Activated effector memory CD4-positive, alpha-beta T cell treated with anti-CD3 and anti-CD28 coated beads, Interleukin-2, amount 50 U/mL, for 16 hours (primary cell): ENCODE measurements at places on chromosomes 5 and 9.

- DNase-seq, result no peak
Measured at GRCh38 chr9:11352612-11353011, 739.8 kb upstream of the PTPRD start.

DNA sequence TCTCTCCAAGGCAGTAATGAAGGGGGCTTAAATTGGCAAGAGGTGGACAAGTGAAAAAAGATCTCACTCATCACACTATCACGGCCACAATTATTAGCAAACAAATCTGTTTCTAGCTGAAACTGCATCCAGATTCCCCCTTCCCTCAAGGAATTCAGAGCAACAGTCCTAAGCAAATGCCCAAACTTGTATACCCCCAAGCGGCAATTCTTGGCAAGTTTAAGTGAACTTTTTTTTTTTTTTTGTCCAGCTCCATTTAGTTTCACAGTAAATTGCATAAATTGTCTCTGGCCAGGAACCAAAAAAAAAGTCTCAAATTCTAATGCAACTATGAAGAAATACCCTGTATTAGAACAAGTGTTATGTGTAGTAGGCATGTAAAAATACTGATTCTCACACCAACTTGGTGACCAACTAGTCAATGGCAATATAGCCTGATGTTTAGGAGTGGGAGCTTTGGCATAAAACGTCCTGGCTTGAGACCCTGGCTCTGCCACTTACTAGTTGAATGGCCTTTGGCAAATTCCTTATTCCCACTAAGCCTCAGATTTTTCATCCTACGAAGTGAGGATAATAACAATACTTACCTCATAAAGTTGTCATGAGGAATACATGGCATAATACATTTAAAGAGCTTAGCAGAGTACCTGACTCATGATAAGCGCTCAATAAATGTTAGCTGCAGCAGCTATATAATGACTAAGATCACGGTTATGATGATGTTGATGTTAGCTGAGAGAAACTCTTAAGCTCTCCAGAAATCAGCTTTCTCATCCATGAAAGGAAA, 193.2 kb downstream of the ADAMTSL1 start:
- DNase-seq, result no peak

- no peak for DNase-seq
Measured at GRCh38 chr9:37433867-37434371, 11.4 kb downstream of the GRHPR start.

- DNase-seq, result no peak
Measured at GRCh38 chr5:178368716-178369300, 136.2 kb upstream of the PHYKPL start.

DNA sequence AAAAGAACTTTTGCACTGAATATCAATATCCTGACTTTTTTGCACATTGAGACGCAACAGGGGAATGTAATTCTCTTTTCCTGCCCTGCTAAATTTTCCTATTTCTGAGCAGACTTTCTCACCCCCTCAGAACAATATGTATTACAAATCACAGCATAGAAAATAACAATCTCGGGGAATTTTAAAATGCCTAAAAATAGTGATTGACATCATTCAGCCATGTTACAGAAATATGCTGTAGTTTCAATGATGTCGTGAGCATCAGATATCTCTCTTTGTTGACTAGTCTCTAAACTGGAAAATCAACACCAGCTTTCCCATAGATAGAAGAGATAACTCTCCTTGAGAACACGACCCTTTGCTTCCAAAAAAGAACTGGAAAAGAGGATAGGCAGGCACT, 166.7 kb downstream of the ZDHHC21 start:
- DNase-seq, result no peak

DNA sequence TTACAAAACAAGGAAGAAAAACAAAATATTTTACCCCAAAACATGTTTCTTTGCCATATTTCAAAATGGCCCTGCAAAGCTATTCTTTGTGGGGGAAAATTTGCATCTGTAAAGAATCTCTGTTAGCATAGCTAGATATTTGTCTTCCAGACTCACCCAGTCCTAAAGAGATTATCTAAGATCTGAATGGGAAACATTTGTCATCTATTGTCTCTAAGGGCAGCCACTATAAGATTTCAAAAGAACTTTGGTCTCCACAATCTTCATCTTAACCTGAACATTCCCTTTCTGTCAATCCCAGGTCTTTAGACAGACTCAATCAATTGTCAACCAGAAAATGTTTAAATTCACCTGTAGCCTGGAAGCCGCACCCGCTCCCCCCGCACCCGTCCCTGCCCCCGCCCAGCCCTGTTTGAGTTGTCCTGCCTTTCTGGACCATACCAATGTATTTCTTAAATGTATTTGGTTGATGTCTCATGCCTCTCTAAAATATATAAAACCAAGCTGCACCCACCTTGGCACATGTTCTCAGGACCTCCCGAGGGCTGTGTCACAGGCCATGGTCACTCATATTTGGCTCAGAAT, 330.6 kb downstream of the RAB3C start:
- no peak for DNase-seq

GRCh38 chr5:84343171-84343570, 41.5 kb downstream of the EDIL3 start:
- no peak for DNase-seq

GRCh38 chr5:8396756-8397155, 527.8 kb downstream of the MTRR start:
- DNase-seq, result no peak

DNA sequence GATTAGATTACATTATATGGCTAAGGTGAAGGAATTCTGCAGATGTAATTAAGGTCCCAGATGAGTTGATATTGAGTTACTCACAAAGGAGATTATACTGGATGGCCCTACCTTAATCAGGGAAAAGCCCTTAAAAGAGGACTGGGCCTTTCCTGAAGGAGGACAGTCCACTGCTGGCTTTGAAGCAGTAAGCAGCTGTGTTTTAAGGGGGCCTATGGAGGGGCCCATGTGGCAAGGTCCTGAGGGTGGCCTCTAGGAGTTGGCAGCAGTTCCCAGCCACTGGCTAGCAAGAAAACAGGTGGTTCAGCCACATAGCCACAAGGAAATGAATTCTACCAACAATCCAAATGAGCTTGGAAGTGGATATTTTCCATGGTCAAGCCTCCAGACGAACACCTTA, 36.4 kb upstream of the GDNF start:
- no peak for DNase-seq

- no peak for DNase-seq
Measured at GRCh38 chr5:134435560-134435959, 23.9 kb upstream of the CDKN2AIPNL start.

DNA sequence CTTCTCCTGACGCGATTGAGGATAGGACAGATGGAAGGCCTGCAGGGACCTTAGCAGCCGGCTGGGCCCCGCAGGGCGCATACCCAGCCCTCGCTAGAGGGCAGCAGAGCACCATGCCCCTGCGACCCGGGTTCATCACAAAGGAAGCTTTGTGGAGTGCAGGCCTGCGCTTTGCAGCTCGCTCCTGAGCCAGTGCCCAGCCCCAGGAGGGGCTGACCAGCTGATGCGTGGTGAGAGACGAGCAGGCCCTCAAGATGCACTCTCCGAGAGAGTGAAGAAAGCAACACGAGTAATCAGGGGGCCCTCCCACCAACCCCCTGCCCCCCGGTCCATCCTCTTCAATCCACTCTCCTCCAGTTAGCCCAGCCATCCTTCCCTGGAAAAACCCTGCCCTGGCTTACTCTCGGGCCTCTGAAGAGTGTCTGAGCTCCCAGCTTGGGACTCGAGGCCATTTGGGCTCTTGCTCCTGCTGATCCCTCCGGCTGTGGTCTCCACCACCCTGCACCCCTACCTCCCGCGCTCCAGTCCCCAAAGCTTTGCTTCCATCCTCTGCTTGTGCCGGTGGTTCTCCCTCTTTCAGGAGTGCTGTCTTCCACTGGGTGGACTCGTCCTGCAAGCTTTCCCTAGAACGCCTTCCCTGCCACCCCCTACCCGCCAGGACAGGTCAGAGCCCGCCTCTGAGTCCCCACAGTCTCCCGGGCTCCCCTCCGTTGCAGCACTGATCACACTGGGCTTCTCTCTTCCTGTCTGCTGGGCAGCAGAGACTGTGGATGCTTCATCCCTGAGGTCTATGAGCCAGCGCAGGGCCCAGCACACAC, 9.1 kb upstream of the KIF12 start:
- DNase-seq, result peak; percentile 79

DNA sequence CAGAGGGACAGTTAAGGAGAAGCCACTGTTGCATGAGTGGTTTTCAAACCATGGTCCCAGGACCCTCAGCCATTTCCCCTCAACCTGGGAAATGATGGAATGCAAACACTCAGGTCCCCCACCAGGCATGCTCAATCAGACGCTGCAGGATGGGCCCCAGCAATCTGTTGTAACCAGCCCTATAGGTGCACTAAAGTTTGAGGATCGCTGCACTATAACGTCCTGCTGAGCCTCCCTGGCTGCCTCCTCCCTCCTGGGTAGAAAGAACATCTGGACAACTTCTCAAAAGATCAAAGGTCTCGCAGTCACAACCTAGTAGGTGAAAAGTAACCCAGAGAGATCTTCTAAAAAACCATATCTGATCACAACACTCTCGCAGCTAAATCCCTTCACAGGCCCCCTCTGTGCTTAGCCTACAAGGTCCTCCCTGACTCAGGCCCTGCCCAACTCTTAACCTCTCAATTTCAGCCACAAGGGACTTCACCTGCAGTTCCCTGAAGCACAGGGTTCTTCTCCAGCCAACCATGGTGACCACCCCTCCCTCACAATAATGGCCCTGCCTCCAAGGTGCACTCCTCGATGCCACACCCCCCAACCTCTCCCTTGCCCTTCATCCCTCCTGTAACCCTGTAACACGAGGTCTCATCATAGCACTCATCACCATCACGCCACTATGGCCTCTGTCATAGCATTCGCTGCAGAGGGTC, 3.5 kb downstream of the SHB start:
- DNase-seq, result no peak

GRCh38 chr5:170278611-170279458, 18.7 kb downstream of the LCP2 start:
- peak; percentile 93 for DNase-seq

DNA sequence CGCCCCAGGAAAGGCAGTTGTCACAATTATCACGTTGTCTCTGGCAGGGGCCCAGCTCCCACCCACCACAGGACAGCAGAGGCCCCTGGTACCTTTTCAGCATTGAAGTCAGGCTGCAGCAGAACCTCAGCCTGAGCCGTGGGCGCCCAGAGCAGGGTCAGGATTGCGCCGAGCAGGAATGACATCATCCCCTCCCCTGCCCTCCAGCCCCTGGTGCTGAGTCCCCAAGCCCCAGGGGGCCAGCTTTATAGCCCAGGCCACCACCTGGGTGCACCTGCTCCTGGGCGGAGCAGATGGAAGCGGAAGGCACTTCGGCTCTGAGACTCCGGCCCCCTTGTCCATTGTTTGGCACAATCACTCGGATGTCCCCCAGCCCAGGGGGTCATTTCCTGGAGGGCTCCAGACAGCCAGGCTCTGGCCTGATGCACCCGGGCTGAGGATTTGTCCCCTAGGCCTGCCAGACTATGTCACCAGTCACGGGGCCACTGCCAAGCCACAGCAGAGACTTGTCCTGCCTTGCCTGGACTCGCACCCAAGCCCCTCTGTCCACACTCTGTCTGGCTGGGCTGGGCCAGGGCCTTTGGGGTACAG, at the start of gene LCN15:
Gene LCN15 (minus strand): TSS at position 218 of the 591 bp plus-strand sequence. CDS start 30 bp downstream, at position 188.
- DNase-seq, result peak; percentile 59

DNA sequence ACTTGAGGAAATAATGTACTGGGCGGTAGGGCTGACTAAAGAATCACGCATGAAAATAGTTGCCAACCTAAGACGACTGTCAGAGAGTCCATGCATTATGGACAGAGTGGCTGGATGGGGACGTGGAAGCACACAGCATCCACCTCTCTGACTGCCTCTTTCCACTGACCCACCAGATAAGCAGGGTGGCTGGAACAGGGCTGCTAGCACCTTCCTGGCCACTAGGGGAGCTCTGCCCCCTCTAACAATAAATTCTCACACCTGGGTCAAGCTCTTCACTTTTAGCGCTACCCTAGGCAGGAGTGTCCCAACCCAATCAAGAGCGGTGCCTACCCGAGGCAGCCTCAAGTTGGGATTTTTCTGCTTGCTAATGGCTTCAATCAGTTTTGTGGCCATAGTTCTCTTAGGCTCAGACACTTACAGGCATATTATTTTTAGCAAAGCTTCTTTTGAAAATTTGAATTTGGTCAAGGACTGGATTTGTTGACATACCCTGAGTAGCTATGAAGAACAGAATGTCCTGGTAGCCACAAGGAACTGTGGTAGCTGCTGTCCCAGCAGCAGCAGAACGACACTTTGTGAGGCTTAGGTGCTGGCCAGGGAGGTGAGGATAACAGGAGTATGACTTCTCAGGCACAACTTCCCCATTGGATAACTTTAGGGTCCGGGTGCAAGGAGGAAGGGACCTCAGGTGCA, 6.9 kb upstream of the TPM2 start:
- peak; percentile 85 for DNase-seq

GRCh38 chr5:87876616-87877015, 392.0 kb downstream of the TMEM161B start:
- DNase-seq, result no peak

DNA sequence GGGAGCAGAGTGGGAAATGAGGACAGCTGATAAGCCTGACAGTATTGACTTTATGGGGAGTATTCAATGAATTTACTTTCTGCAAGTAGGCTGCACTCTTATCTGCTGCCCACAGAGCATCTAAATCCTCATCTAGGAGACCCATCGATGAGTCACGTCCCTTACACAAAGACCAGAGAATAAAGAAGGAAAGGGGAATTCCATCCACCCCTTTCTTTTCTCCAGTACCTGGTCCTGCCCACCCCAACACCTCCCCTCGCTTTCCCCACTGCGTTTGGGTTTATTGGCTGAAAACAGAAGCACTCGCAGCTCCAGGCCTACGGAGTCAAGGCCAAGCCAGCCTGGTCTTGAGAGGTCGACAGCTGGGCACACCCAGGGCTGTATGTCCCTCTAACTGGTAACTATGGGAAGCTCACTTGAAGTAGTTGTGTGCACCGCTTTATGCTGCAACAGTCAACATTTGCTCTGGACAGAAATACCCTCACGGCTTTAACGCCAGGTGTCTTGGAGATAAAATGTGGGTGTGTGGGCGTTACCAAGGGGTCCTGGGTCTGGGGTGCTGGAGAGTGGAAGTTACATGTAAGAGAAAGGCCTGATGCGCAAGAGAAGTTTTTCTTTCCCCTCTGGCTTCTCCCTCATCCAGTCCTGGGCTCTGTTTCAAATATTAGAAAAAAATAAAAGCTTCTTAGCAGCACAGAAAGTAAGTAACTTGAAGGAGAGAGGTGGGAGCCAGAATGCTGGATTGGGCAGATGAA, 14.5 kb upstream of the TAL2 start:
- no peak for DNase-seq

GRCh38 chr5:54135042-54135441, 175.3 kb downstream of the ARL15 start:
- DNase-seq, result no peak

GRCh38 chr5:136712628-136713027, 347.3 kb upstream of the TRPC7 start:
- no peak for DNase-seq

- DNase-seq, result no peak
Measured at GRCh38 chr5:79642210-79642609, 30.0 kb downstream of the TENT2 start.

DNA sequence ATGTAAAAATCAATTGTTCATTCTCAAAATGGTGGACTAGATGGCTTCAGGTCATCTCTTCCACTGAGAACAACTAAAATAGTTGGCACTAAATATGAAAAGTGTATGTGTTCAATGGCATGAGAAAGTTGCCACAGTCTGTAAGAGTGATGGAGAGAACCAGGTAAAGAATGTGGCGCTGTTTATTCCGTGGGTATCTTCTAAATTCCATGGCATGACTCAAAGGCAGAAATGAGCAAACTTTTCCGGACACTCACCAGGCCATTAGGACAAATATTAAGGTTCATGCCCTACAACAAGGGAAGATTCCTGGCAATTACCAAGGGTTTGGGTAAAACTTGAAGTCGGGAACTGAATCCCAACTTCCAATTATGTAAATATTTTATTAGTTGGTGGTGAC, 825.4 kb upstream of the CDH6 start:
- DNase-seq, result no peak

GRCh38 chr9:110579862-110580219, 300 bp upstream of the SVEP1 start:
- DNase-seq, result no peak
